Thyroid gland (tissue), 4 donors: ENCODE measurements at places on chromosomes 2 and 18. TPM values are rescaled to one million over a fixed set of nuclear protein-coding genes. Genes with fewer than 3 reads are reported as not detected.

Gene CPLX4
- not detected for total RNA-seq

Gene POMC
- 6.3 TPM for total RNA-seq

Gene B3GNT7
- 8.7 TPM for total RNA-seq

- no peak overlapping the region for H3K4me3 ChIP-seq
- H3K27ac ChIP-seq: no peak overlapping the region
- H3K4me1 ChIP-seq: no peaks in the 10 kb centered on the region
- DNase-seq: no peak
Observed at GRCh38 chr2:210309548-210310233, 5.3 kb downstream of the MYL1 start.

DNA sequence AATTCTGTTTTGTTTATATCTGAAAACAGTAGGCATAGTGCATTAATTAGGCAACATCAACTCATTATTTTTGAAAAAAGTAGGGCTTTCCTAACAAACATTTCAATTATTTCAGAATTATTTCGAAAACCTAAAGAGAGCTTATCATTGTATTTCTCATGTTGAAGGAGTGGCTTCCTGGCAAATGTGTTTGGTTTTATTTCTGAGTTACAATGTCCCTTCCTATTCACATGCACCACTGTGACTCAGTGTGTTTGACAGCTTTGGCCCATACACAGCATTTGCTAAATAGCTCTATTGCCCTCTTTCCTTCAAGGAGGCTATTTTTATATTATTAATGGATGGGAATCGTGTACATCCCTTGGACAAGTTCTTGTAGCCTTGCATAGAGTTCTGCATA, 205.9 kb downstream of the PTGR3 start:
- no peak overlapping the region for H3K27ac ChIP-seq
- no peak overlapping the region for H3K4me3 ChIP-seq
- H3K27me3 ChIP-seq: no peaks in the 10 kb centered on the region
- H3K4me1 ChIP-seq: no peaks in the 10 kb centered on the region
- DNase-seq: no peak

DNA sequence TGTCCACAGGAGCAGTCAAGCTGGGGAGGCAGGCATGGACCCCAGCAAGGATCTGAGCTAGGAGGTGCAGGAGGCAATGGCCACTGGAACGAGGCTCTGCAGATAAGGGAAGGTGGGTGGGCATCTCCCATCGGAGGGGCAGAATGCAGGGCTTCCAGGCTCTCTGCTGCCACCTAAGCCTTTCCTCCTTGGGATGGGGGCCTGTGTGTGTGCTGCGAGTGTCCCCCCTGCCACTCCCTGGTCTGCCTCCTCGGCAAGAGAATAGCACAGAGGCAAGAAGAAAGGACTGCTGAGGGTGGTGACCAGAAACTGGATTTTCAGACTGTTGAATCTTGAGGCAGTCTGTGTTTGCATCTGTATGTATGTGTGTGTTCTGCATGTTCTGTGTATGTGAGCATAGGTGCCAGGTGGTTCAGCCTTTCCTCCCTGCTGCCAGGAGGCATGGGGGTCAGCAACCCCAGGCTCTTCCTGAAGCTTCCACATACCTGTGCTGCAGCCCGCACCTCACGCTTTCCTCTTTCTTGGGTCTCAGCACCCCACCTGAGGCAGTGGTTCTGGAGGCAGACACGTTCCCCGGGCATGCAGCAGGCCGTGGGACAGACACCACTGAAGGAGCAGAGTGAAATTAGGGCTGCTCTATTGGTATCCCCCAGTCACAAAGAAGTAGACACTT, 86.7 kb downstream of the EPAS1 start:
- no peak overlapping the region for H3K27ac ChIP-seq
- H3K4me3 ChIP-seq: no peak overlapping the region
- H3K36me3 ChIP-seq: peaks cover 66% of the 10 kb centered on the region
- no peaks in the 10 kb centered on the region for H3K27me3 ChIP-seq
- no peaks in the 10 kb centered on the region for H3K4me1 ChIP-seq
